Activated CD8-positive, alpha-beta memory T cell treated with anti-CD3 and anti-CD28 coated beads for 36 hours (primary cell): ENCODE measurements at places on chromosomes 7 and 10. TPM values are rescaled to one million over a fixed set of nuclear protein-coding genes. Genes with fewer than 3 reads are reported as not detected.

Gene ST8SIA6
- not detected for total RNA-seq

Gene H2BK1
- total RNA-seq: not detected

Gene TYSND1
- 17.1 TPM for total RNA-seq

Gene PTN
- not detected for total RNA-seq

Gene PRR15
- not detected for total RNA-seq

Gene TWIST1
- 0.36 TPM for total RNA-seq

Gene TFPI2
- total RNA-seq: not detected

Gene ABCA13
- not detected for total RNA-seq

Gene MRC1
- total RNA-seq: 0.04 TPM

Gene OR2A12
- total RNA-seq: not detected

Gene CYP3A4
- total RNA-seq: not detected

Gene CC2D2B
- total RNA-seq: not detected

Gene PRF1
- total RNA-seq: 142 TPM

Gene TMEM229A
- total RNA-seq: not detected

Gene SLC39A12
- not detected for total RNA-seq

Gene PLA2G12B
- total RNA-seq: not detected

Gene TMEM120A
- 32.0 TPM for total RNA-seq

Gene KAZALD1
- total RNA-seq: 0.21 TPM

Gene SP8
- total RNA-seq: not detected

Gene SLC25A40
- total RNA-seq: 35.0 TPM

Gene JAKMIP3
- 0.29 TPM for total RNA-seq

Gene SPDYE2
- not detected for total RNA-seq

Gene NUPR2
- total RNA-seq: not detected

Gene SPDYE2B
- total RNA-seq: not detected

Gene HTR7
- total RNA-seq: not detected
